LHCN-M2 (cell line): ENCODE measurements at places on chromosomes 16 and 17. TPM values are rescaled to one million over a fixed set of nuclear protein-coding genes. Genes with fewer than 3 reads are reported as not detected.

DNA sequence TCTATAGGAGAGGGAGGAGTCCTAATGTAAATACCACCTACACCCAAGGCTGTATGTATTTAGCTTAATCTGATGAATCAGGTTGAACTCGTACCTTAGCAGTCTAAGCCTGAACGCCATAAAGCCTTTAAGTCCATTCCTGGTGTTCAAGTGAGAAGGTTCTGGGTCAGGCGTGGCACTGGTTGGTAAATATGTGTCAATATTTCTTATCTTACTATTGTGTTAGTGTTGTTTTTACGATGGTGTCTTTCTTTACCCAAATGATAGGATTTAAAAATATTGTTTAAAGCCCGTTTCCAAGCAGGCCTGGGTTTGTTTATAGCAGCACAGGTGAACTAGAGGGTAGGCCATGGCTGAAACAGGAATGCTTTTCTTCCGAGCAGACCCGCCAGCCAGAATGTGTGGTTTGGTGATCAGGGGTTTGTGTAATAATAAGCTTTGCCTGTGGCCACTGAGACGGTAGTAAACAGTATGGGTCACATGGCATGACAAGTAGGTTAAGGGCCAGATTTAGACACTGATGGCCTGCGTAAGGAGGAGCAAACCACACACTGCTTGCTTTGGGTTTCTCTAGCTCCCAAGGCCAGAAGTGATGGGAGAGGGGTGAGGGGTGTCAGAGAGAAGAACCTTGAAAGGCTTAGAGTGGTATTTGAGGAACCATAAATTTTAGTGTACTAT, 3.3 kb downstream of the TMEM94 start:
- DNase-seq, result no peak

The MYH1 gene
- not detected in 2 replicates for total RNA-seq

- no peak for DNase-seq
These were observed 4.2 kb downstream of the SOCS1 start for GRCh38 chr16:11251525-11252481.

The KRT17 gene
- total RNA-seq, result 6.9 and 11.0 TPM in 2 replicates

The TP53TG3F gene
- total RNA-seq, result not detected in 2 replicates

- DNase-seq, result no peak
These were observed 155.1 kb upstream of the CCL2 start for GRCh38 chr17:34099859-34100515.

The HOXB4 gene
- 5.2 and 5.5 TPM in 2 replicates for total RNA-seq

- no peak for DNase-seq
These were observed 1.2 kb upstream of the PRR35 start for GRCh38 chr16:559021-559380.

- DNase-seq, result no peak
These were observed 42.8 kb downstream of the CMTM4 start for GRCh38 chr16:66653581-66654350.

The TMIGD1 gene
- total RNA-seq, result not detected in 2 replicates

DNA sequence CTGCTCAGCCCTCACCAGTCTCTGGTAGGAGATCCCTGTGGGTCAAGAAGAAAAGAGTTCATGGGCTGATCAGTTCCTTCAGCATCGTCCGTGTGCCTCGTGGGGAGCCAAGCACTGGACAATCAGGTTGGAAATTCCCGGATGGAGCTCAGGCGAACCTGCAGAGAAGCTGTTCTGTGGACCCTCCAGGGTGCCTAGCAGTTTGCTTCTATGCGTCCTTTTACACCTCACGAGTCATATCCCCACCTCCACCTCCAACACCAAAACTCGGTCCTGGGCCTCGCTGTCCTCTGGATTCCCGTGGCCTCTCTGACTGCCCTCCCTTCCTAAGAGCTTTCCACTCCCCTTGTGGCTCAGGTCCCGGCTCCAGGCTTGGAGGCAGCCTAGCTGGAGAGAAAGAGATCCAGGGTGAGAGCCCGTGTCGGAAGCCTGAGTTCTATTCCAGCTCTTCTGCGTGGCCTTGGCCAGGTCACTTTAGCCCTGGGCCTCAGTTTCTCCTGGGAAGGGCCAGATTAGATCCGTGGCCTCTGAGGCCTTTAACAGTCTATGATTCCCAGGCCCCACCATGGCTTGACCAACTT, 26.2 kb upstream of the PIK3R6 start:
- no peak for DNase-seq

The SMIM5 gene
- 0.17 and 0.90 TPM in 2 replicates for total RNA-seq

The CCL8 gene
- not detected in 2 replicates for total RNA-seq

GRCh38 chr17:40559564-40559916, 5.7 kb downstream of the CCR7 start:
- DNase-seq, result no peak

DNA sequence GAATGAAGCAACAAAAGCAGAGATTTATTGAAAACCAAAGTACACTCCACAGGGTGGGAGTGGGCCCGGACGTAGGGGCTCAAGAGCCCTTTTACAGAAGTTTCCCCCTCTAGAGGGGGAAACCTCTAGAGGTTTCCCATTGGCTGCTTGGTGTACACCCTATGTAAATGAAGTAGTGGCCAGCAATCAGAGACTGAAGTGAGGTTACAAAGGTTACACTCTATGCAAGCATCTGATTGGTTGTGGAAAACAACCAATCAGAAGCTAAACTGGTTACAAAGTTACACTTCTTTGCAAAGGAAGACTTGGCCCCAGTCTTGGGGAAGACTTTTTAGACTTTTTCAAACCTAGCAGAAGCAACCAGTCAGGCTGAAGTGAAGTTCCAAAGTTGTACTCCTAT, 27.1 kb downstream of the CRAMP1 start:
- DNase-seq, result no peak

DNA sequence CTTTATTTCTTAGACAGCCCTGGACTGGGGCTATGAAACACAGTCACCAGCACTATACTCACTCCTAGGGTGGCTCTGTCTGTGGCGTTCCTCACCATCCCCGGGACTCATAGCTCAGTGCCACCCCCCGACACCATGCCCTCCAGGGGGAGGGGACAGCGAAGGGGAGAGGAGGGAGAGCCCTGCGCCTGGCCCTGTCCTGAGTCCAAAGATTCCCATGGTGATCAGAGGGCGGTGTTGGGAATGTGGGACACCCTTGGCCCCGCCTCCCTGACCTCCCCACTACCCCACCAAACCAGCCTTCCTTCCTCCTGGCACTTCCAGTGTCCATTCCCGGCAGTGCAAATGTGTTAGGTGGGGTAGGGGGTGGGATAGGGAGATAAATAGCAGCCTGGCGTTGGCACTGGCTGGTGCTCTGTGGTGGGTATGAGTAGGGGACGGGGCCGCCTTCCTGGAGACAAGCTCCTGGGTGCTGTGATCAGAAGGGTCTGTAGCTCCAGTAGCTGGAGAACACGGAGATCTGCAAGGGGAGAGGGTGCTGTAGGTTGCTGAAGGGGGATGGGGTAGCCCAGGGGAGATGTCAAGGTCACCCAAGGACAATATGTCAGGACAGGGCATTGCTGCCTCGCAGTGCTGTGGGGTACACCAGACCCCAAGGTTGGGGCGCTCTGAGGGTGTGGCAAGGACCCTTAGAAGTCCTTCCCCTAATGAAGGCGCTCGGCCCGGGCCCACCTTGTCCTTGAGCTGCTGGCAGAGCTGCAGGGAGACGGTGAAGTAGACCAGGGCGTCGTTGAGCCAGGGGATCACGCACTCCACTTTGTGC, 2.0 kb downstream of the SMIM22 start:
- DNase-seq, result no peak

- DNase-seq, result no peak
These were observed 48.2 kb downstream of the CCDC42 start for GRCh38 chr17:8696426-8696825.

DNA sequence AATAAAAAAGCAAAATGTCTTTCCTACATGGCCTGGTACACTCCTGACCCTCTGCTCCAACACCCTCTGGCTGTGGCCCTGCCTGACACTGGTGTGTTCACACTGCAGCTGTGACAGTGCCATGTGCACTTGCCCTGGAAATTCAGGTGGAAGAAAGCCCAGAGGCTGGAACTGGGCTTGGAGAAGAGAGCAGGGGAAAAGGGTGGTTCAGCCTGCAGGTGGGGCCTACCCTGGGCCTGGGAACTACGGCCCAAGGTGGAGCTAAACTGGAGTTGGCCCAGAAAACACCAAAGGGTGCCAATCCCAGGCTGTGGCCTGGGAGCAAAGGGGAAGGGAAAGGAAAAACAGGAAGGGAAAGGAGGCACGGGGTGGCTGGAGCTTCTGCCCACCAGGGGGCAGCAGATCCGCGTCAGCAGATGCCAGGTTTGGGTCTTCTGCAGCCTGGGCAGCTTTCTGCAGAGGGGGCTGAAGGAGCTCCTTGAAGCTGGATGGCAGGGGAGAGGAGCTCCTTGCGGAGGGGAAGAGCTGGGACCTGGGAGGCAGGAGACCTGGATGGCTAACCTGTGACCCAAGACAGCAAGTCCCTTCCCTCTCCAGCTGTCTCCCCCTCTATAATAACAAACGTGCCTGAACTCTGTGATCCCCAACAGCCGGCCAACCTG, 15.4 kb upstream of the CTCF start:
- DNase-seq, result peak; percentile 56

The HOXB6 gene
- 21.5 and 24.9 TPM in 2 replicates for total RNA-seq

GRCh38 chr16:85168732-85169256, 56.5 kb upstream of the CIBAR2 start:
- peak; percentile 26 for DNase-seq

DNA sequence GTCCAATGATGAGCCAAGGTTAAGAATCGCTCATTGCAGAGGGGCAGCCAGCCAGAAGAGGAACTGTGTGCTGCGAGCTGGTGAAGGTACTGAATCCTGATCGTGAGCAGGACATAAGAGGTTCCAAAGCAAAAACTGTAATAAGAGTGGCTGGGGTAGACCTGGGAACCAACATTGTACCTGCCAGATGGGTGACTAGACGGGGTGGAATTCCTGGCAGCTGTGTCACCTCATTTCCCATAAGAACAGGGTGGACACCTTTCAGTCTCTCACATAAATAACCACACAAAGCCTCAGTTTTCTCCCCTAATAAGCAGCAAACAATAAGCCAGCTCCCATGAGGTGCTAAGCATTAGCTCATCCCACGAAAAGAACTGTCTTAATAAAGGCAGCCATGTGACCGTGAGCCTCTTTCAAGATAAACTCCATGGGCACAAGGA, 290.3 kb downstream of the SOX9 start:
- no peak for DNase-seq

The ZP2 gene
- not detected in 2 replicates for total RNA-seq

The BRIP1 gene
- 15.7 and 17.0 TPM in 2 replicates for total RNA-seq

DNA sequence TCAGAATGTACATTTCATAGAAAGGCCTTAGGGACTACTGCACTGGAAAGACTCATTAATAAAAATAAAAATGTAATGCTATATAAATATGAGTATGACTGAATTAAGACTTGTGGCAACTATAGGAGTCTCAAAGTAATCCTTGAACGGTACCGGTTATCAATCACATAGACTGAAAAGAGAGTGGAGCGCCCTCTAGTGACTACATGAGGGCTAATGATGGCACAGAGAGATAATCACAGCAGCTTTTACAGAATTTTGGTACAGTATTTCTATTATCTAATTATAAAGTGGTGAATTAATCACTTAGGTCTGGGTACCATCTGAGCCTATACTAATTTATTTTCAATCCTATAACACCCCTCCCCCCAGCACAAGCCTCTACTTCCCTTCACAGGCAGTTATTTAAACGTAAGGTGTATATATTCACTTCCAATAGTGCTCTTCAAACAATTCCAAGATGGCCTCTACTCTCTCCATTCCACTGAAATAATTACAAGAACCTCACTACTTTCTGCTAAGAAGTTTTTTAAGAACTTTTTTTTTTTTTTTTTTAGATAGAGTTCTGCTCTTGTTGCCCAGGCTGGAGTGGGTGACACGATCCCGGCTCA, 40.7 kb upstream of the ANKFY1 start:
- DNase-seq, result peak; percentile 42

The LRRC36 gene
- total RNA-seq, result not detected in 2 replicates

- no peak for DNase-seq
These were observed 126.1 kb upstream of the NUDT7 start for GRCh38 chr16:77596261-77596660.

DNA sequence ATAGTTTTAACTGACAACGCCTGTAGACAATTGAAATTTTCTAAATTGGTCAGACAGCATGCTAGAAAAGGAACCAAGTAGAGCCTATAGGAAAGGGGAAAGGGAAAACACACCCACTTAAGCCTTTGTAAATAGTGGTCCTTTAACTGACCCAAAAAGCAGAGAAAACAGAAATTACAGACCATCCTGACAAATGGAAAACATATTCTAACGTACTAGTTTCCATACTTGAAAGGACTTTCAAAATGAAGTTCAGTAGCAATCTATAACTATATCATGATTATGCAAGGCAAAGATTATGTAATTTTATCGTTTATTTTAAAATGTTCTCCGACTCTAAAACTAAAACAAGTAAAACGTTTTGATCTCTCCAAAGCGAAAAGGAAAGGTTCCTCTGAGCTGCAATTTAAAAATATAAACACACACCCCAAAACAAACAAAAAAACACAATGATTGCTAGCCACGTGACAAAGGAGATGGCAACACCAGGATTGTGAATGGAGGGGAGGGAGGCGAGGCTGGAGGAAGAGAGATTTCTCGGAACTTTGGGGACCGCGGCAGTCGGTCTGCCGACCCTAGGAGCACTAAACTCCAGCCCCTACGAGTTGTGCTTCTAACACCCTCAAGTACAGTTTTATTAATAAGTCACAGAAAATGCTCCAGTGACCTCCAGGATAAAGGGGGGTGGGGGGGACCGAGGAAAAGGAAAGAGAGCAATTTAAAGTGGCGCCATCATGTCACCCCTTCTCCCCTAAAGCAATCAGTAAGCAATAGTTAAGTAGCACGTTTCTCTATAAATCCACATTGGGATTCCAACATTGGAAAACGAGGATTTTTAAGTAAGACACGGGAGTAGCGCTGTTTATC, 1.7 kb downstream of the KANSL1 start:
- DNase-seq, result peak; percentile 18

The ARHGDIG gene
- total RNA-seq, result not detected in 2 replicates

GRCh38 chr17:34071886-34072420, 183.1 kb upstream of the CCL2 start:
- DNase-seq, result no peak

- no peak for DNase-seq
These were observed 122.9 kb upstream of the CDH11 start for GRCh38 chr16:65244787-65245186.

DNA sequence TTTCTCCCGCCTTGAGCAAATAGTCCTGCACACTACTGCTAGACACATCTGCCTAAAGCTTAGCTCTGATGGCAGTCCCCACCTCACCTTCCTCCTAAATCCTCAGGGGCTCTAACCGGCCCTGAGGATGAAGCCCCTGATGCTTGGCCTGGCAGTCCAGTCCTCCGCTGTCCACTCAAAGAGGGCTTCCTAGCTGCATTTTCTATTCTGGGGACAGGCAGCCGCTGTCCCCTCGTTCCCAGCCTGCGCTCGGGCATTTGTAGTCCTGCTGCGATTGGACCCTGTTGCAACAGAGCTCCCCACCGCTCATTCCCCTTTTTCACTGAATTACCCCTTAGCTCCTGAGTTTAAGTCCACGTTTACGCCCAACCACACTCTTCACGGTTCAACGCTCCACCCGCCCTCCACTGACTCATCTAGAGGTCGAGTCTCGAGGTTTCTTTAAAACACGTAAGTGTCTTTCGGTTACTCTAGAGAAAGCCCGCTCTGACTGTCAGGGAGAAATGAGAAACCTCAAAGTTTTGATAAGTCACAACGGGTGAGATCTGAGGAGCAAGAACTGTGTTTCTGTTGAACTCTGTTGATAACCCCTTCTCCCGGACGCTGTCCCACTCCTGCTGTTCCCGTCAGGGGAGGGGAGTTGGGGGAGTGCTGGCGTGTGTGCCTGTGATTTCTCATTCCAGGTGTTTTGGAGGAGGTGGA, 4.5 kb downstream of the CCR7 start:
- no peak for DNase-seq
